NCI-H1436 treated with DMSO at 0.1 percent for 48 hours (cell line): ENCODE measurements at places on chromosomes 11 and 22.

DNA sequence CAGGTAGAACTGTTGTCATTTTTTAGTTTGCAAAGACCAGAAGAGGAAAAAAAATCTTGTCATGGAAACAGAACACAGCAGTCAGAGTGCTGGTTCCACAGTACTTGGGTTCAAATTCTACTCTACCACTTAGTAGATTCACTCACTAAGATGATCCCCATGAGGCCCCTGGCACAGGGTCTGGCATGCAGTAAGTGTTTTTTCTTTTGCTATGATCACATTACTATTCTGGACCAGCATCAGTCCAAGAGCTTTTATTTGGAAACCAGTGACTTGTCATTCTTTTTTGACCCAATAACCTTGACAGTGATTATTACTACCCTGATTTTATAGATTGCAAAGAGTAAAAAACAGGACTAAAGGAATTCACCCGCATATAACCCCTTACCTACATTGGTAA, 4.1 kb downstream of the EEF1G start:
- DNase-seq, result no peak

DNA sequence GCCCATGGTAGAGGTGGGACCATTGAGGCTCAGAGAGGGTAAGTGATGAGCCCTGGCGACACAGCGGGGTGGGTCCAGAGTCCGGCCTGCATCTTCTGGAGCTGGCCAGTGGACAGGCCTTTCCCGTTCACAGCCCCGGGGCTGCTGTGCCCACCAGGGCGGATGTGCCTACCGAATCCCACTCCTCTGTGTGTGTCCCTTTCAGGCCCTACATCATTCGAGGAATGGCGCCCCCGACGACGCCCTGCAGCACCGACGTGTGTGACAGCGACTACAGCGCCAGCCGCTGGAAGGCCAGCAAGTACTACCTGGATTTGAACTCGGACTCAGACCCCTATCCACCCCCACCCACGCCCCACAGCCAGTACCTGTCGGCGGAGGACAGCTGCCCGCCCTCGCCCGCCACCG, 11.9 kb upstream of the PPP6R3 start:
- DNase-seq, result no peak

DNA sequence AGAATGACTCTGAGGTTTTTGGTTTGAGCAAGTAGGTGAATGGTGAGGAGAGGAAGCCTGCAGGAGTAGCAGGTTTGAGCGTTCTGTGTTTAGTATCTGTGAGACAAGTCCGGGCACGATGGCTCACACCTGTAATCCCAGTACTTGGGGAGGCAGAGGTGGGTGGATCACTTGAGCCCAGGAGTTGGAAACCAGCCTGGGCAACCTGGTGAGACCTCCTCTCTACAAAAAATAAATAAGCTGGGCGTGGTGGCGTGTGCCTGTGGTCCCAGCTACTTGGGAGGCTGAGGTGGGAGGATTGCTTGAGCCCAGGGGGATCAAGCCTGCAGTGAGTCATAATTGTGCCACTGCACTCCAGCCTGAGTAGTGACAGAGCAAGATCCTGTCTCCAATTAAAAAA, 9.7 kb upstream of the CENATAC start:
- DNase-seq, result no peak

GRCh38 chr11:96090711-96091110, 166.8 kb upstream of the MTMR2 start:
- DNase-seq, result no peak

DNA sequence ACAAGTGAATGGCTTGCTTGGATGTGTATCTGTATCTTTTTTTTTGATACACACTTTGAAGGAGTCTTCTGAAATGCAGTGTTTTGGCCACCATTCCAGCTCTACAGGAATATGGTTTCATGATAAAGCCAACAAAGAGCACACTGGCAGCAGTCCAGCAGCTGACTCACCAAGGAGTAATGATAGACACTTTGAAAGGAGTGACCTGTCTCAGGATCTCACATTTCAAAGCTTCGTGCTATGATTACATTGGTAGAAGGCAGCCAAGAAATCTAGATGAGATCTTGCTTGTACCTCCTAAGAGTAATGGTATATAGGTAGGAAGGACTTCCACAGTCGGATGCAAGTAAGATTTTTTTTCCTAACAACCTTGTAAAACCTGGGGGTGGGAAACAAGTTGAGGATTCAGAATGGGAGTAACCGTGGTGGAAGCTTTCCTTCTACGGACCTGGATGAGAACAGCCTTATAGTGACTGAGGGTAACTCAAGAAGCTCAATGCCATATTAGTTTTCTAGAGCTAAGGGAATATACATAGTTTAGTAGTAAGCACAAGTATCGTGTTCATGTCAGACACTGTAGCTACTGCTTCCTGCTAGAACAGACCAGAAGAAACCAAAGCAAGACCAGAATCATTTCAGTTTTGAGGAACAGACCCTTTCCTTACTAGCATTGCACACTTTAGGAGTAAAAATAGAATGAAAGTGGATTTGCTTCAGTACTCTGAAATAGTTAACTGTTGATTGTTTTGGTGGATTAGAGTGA, 25.0 kb downstream of the MTMR3 start:
- DNase-seq, result peak; percentile 43

- DNase-seq, result no peak
These were observed 162.8 kb upstream of the SNX19 start for GRCh38 chr11:131079036-131079435.

GRCh38 chr11:77413850-77414460, 59.9 kb downstream of the PAK1 start:
- no peak for DNase-seq

- DNase-seq, result no peak
These were observed 1512.0 kb downstream of the BRD1 start for GRCh38 chr22:48315439-48316256.

- no peak for DNase-seq
These were observed 1.5 kb upstream of the PNPLA3 start for GRCh38 chr22:43922123-43922522.

DNA sequence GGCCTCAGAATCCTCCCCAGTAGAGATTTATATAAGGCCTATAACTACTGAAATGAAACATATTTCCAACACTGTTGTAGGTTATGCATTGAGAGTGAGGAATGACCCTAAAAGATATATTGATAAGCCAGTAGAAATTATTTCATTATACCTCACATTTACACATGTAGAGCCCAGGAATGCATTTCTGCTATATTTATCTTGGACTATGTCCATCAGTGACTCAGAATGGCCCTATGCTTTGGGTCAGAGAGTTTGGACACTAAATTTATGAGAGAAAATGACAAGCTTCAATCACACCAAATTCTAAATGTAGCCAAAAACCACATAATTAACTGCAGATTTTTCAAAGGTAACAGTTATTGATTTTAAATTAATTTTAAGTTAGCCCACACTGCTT, 761.9 kb downstream of the DLG2 start:
- DNase-seq, result no peak

- no peak for DNase-seq
These were observed 329.7 kb downstream of the CTTN start for GRCh38 chr11:70727899-70728620.

DNA sequence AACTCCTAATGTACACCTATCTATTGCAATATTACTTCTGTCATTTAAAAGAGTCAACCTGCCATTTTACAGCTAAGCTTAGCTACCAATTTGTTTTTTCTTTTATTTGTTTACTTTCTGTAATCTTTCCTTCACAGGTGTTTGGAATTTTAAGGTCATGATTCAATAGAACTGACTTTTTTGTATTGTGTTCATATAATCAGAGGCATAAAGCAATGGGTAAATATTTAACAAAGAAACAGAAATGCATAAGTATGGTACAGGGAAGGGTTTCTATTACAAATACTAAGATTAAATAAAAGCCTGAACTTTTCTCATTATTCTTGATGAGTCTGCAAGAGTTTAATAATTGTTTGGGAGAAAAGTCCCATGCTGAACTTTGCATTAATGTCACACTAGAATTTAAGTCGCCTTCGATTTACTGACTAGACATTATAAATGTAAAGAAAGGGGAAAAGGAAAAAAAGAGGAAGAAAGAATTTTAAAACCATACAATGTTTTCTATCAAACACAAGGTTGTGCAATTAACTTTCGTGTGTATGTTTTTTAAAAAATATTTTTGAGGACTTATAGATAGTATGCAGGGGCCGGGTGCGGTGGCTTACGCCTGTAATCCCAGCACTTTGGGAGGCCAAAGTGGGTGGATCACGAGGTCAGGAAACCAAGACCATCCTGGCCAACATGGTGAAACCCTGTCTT, 35.0 kb upstream of the HIPK3 start:
- no peak for DNase-seq

DNA sequence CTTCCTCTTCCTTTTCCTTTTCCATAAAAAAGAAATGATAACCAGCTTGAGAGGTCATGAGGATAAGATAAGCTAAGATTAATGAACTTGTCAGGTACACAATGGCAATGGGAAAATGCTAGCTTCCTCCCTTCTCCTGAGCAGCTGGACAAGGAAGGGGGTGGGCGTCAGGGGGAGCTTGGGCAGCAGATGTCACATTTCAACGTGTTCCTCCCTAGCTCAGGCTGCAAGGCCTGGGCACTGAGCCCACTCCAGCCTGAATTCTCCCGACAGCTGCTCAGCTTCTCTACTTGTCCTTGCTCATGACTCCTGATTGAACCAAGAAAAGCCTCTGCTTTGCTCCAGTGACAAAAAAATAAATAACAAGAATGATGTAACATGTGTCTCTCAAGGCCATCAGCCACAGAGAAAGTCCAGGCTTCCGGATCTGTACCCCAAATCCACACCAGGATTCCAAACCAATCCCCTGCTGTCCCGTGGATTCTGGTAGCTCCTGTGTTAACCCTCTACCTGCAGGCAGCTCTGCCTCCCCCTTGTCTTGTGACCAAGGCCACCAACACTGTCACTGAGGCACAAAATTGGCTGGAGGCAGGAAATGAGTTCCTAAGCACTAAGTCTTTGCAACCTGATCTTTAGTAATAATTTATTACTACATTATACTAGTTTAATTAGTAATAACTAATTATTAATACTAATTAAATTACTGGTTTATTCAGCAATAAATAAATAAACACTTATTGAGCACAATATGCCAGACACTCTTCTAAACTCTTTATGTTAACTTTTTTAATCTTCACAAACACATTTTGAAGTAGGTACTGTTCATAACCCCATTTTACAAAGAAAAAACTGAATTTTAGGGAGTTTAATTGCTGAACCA, 146.5 kb downstream of the CCDC34 start:
- no peak for DNase-seq

DNA sequence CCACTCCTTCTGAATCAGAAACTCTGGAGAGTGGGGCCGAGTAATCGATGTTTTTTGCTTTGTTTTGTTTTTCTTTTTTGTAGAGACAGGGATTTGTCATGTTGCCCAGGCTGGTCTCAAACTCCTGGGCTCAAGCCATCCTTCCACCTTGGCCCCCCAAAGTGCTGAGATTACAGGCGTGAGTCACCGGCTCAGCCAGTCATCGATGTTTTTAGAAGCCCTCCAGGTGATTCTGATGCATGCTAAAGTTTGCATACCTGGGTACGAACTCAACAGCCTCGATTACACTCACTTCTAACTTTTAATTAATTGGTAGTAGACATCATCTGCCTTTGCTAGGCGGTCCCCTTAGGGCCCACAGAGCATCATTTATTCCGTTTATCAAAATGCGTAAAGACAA, 50.3 kb downstream of the C11orf71 start:
- DNase-seq, result no peak

DNA sequence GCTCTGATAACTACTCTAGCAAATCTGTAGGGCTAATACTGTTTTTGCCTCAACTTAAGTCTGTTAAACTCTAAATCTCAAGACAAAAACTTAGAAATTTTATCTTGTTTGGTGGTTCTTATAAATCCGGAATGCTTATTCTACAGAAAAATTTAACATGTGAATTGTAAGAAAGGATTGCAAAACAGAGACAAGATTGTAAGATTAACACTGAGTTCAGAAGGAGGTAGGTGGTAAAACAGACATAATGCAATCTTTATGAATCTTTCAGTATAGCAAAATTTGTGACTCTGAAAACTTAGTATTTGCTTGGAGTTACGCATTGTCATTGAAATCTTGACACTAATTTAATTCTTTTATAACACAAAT, 263.9 kb downstream of the SBF2 start:
- no peak for DNase-seq

GRCh38 chr11:72741429-72741833, 10.8 kb downstream of the ARAP1 start:
- DNase-seq, result no peak

- no peak for DNase-seq
These were observed 6.7 kb upstream of the DIXDC1 start for GRCh38 chr11:111930472-111930871.

DNA sequence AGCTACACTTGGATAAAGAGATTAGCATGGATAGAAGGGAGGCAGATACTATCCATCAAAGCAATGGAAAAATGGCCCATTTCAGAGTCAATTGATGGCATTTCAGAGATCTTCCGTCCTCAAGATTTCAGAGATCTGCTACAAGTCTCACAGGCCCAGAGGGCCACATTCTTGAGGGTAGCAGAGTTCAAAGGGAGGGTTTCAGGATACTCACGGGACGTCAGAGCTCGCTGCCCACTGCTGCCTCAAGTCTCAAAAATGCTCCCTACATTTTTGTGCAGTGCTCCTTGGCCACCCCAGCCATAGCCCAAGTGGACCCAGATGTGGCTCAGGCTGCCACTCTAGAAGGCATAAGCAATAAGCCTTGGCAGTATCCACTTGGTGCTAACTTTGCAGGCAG, 24.9 kb downstream of the RTL6 start:
- no peak for DNase-seq

GRCh38 chr22:25837288-25837900, 95.4 kb downstream of the MYO18B start:
- no peak for DNase-seq

DNA sequence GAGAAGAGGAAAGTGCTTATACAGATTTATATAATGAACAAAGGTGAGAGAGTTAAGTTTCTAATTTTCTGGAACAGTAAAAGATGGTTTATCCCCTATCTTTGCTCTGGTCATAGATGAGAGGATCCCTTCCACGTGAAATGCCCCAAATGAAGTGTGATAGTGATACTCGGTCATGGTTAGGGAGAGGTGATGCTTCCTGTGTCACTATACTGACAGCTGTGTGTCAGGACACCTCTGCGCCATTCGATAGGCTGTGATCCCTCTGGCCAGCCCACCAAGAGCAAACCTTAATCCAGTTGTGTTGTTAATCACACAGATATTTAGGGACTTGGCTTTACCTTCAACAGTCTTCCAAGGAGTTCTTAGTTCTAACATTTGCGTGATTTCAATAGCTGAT, 57.7 kb downstream of the NCAM1 start:
- DNase-seq, result no peak

- DNase-seq, result no peak
These were observed 66.4 kb downstream of the UBASH3B start for GRCh38 chr11:122721964-122722266.
